MV-4-11 (cell line): ENCODE measurements at places on chromosomes 12 and 14.

DNA sequence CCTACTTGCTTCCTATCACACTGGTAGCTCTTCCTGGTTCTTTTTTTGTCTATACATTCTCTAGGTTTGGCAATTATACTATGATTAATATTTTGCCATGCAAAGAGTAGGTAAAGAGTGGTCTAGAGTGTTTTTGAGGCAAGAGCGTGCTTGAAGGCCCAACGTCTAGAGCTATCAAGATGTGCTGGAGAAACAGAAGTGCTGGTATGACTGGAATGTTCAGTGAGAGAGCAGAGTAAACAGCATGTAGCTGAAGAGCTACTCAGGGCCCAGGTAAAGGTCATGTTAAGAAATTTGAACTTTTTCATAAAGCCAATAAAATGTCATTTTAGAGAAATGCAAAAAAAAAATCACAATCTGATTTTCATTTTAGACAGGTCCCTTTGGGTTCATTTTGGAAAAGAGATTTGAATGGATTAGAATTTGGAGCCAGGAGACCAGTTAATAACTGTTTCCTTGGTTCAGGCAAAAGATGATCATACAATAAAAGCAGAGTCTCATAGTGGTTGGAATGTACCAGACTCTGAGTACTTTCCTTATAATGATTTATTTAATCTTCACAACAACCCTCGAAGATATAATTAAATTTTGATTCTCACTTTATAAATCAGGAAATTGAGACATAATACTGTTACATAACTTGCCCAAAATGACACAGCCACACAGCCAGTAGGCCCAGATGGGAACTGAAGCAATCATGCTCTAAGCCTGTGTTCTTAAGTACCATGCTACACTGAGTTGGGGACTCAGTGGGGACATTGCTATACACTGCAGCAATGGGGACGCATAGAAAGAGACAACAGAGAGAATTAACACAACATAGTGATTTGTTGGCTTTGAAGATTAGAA, 350.1 kb downstream of the NELL2 start:
- no peak for DNase-seq

DNA sequence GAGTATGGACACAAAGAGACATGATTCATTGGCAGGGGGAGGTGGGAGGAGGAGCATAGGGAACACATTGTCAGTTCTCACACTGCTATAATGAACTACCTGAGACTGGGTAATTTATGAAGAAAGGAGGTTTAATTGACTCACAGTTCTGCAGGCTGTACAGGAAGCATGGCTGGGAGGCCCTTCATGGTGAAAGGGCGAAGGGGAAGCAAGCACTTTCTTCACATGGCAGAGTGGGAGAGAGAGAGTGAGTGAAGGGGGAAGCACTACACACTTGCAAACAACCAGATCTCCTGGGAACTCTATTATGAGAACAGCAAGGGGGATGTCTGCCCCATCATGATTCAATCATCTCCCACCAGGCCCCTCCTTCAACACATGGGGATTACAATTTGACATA, 391.8 kb downstream of the BMP4 start:
- DNase-seq, result peak; percentile 1

DNA sequence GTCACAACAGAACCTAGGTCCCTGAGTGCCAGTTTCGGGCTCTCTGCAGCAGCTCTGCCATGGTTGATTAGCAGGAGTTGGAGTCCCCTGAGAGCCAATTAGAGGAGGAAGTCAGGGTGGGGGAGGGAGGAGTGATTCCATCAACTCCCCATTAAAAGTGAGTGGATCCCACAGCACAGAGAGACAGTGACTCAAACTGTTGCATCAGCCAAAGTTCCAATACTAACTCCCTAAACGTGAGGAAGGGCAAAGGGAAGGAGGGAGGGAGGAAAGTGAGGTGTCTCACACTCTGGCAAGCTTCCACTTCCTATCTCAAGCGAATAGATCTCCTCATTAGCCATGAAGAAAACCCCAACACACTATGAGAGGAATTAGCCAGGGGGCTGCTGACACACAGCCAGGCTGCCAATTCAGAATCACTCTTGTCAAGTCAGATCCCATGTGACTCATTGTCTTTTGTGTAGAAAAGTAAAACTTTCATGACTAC, 23.6 kb downstream of the OR11H4 start:
- DNase-seq, result peak; percentile 22

DNA sequence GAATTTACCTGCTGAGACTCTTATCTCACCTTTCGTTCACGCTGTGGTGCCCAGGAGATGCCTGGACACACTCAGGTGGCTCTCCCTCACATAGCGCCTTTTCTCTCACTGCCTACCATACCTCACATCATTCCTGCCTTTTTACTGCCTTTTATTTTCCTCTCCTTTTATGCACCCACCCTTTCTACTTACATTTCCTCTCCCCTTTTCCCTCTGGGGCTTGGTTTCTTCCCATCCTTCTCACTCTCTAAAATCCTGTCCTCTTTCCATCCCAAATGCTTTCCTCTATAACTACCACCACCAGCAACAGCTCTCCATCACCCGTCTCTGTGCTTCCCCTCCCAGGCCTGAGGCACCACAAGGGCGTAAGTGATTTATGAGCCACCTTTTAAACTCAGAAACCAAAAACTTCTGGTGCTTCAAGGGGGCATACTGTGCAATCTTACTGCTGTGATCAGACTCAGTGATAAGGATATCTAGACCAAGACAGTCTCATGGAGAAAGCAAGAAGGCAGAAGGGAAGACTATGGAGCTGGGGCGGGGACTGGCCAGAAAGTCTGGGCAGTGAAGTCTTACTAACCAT, 32.7 kb upstream of the SMUG1 start:
- DNase-seq, result no peak

GRCh38 chr14:81728447-81728846, 194.8 kb upstream of the SEL1L start:
- no peak for DNase-seq

- no peak for DNase-seq
Measured at GRCh38 chr12:73341559-73342247, 1069.5 kb downstream of the TRHDE start.

DNA sequence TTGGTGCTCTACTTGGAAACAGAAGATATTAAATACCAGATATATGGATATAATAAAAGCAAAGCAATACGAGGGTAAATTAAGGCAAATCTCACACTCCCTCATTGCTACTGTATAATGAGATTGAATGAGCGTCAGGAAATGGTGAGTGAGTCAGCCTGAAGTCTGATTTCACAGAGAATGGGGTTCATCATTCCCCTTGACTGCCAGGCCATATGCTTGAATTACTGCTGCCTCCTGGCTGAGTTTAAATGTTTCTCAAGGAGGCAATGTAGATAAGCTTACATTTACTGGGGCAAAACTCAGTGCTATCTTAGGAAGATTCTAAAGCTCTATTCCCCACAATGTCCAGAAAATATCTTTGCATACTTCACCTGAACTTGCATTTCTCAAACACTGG, 380.2 kb downstream of the TMEM132D start:
- no peak for DNase-seq

- no peak for DNase-seq
Measured at GRCh38 chr12:103785243-103786031, 55.6 kb downstream of the NT5DC3 start.

- DNase-seq, result peak; percentile 86
Measured at GRCh38 chr12:66269757-66270383, 32.4 kb upstream of the HELB start.

DNA sequence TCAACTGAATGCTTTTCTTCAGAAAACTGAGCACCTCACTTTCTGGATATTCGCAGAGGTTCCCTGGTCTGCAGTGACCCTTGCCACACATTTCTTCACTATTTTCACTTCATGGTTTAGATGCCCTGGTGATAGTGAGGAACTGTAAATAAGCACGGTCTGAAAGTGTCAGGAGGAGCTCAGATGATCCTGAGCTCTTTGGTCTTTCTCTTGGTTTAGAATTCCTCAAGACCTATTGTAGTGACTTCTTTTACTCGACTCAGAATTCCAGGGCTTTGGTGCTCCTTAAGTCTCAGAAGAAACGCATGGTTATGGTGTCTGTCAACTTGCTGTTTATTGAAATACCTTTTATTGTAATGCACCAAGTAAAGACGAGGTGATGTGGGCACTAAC, 84.0 kb downstream of the SAMD4A start:
- DNase-seq, result no peak

- DNase-seq, result no peak
Measured at GRCh38 chr12:65319688-65320200, 41.3 kb downstream of the MSRB3 start.

GRCh38 chr12:14111230-14111865, 129.9 kb upstream of the GRIN2B start:
- DNase-seq, result no peak

- no peak for DNase-seq
Measured at GRCh38 chr14:96568621-96569020, 66.4 kb downstream of the PAPOLA start.

DNA sequence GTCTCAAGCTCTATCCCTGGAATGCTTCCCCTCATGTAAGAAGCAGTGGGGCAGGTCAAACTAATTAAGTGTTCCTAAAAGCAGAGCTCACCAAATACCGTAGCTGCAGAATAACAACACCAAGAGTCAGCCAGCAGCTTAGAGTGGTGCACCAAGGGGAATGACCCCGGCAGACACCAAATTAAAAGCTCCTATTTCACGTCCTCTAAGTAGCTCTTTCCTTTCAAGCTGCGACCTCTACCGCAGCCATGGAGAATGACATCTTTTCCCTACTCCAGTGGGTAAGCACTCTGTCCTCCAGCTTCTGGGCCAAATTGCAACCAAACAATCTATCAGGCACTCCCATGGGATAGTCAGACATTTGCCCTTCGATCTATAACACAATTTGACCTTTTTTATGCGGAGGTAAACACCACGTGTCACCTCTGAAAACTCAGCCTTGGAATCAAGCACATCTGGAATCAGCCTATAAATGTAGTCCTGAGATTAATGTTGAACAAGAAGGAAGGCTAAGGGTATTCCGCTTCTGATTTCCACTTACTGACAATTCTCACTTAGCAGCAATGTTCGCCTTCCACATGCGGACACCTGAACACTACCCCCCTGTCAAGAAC, 67.6 kb upstream of the CDKN3 start:
- DNase-seq, result peak; percentile 20

DNA sequence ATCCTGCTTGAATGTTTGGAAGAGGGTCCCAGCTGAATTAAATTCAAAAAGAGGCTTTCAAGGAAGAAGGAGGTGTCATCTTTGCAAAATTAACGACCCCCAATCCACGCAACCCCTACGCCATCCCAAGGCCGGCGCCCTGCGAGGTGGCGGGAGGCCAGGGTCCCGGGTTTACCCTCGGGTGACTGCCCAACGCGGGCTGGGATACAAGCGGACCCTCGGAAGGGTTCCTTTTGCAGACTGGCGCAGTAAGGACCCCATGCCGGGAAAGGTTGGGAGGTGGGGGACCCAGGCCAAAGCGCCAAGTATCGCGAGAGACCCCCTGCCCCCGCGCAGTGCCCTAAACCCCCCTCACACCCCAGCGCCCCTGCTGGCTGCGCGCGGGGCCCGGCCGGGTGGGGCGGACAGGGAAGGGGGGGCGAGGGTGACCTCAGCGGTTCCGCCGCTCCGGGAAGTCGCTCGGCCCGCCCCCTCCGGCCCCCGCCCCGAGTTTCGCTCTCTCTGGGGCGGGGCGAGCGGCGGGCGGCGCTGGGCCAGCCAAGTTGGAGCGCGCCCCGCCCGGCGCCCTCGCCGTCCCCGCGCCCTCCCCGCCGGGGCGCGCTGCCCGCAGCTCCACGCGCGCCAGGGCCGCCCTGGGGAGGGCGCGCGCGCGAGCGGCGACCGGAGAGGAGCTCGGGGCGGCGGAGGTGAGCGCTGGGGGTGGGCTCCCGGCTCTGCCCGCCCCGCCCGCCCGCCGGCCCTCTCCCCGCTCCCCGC, 708 bp upstream of the ZBTB42 start:
- peak; percentile 50 for DNase-seq

DNA sequence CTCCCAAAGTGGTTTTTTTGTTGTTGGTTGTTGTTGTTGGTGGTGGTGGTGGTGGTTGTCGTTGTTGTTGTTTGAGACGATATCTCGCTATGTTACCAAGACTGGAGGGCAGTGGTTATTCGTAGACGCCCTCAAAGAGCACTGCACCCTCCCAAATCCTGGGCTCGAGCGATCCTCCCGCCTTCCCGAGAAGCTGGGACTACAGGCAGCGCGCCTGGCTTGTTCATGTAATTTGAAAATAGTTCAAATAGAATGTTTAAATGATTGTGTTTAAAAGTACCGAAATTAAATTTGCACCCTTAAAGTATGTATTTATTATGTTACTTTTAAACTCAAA, 439 bp upstream of the ANAPC5 start:
- DNase-seq, result no peak

DNA sequence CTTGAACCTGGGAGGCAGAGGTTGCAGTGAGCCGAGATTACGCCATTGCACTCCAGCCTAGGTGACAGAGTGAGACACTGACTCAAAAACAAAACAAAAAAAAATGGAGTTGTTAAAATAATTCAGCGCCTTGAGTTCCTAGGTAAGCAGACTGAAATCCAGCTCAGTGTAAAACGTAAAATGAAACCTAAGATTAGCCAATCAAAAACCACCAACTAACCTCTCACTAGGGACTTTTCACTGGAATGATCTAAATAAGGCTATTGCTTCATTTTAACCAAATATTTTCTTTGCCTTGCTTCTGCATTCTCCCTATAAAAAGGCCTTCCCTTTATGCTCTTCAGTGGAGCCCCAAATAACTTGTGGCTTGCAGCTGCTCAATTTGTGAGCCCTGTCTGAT, 91.6 kb upstream of the HIF1A start:
- DNase-seq, result peak; percentile 81

GRCh38 chr14:61659582-61659981, 35.7 kb upstream of the HIF1A start:
- peak; percentile 60 for DNase-seq

GRCh38 chr12:27575090-27575761, 51.2 kb downstream of the PPFIBP1 start:
- DNase-seq, result no peak

DNA sequence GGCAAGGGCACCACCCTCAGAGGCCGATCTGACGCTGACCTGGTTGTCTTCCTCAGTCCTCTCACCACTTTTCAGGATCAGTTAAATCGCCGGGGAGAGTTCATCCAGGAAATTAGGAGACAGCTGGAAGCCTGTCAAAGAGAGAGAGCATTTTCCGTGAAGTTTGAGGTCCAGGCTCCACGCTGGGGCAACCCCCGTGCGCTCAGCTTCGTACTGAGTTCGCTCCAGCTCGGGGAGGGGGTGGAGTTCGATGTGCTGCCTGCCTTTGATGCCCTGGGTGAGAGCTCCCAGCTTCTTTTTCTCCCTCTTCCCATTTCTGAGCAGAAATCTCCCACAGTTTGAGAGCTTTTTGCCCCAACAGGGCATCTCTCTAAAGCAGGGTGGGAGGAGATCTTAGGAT, 1.8 kb downstream of the OAS1 start:
- DNase-seq, result no peak

- no peak for DNase-seq
Measured at GRCh38 chr14:63155511-63156185, 48.6 kb upstream of the RHOJ start.
